ENCODE measurements at places on chromosomes 12 and 14. TPM values are rescaled to one million over a fixed set of nuclear protein-coding genes. Genes with fewer than 3 reads are reported as not detected.

The PAWR gene
- total RNA-seq: 142 TPM

- H3K27me3 ChIP-seq: no peaks in the 10 kb centered on the region
- no peaks in the 10 kb centered on the region for H3K36me3 ChIP-seq
- no peak overlapping the region for H3K27ac ChIP-seq
- no peaks in the 10 kb centered on the region for H3K4me1 ChIP-seq
- no peak for DNase-seq
These were observed 72.0 kb downstream of the C12orf56 start for GRCh38 chr12:64318605-64319004.

DNA sequence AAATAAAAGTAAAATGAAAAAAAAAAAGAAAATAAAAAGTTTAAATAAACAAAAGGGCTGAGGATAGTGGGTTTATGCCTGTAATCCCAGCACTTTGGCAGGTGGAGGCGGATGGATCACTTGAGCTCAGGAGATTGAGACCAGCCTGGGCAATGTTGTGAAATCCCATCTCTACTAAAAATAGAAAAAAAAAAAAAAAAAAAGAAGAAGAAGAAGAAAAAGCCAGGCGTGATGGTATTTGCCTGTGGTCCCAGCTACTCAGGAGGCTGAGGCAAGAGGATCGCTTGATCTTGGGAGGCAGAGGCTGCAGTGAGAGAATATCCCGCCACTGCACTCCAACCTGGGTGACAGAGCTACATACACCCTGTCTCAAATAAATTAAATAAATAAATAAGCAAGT is 3.9 kb downstream of the TAOK3 start:
- peaks cover 12% of the 10 kb centered on the region for H3K4me1 ChIP-seq
- H3K36me3 ChIP-seq: peaks cover 2% of the 10 kb centered on the region
- no peak overlapping the region for H3K27ac ChIP-seq
- H3K27me3 ChIP-seq: no peaks in the 10 kb centered on the region
- DNase-seq: no peak
- no peak overlapping the region for H3K4me3 ChIP-seq

DNA sequence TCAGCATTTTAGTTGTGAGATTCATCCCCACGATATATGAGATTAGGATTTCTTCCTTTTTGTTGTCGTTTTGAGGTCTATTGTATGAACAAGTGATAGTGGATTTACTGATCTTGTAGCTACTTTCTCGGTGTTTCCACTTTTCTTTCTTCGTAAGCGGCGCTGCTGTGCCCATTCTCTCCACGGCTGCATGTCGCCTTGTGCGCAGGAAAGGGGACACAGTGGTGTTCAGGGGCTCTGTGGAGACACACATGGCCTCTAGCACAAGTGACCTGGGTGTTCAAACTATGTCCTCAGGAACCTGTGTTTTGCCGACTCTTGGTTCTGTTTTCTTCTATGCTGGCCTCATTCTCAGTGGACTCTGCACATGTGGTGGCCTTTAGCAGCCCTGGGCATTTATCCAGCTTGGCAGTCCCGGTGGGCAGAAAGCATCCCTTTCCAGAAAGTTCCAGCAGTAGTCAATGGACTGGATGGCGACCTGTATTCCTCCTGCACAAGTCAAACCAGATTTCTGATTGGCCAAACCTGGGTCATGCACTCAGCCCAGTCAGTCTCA is 18.7 kb downstream of the CKAP4 start:
- no peaks in the 10 kb centered on the region for H3K27me3 ChIP-seq
- H3K4me1 ChIP-seq: 0 out of 2 replicates have a peak, but pooled peaks cover 3% of the 10 kb centered on the region
- H3K4me3 ChIP-seq: no peak overlapping the region

The ISM2 gene
- total RNA-seq: 2.6 TPM

The KCNK10 gene
- total RNA-seq: 0.28 TPM

DNA sequence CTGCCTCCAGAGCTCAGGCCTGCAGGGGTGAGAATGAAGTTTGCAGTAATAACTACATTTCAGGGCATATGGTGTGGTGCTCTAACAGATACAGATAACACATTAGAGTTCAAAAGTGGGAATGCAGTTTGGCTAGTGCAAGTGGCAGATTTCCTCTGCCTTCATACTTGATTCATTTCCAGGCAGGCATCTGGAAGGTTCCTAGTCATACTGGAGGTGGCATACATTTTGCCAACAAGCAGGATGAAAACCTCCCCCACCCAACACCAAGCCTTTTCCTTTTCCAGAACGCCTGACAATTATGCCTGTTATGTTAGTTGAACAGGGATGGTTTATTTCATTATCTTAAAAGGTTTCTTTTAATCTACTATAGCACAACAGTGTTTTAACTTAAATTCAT is 24.3 kb downstream of the VTI1B start:
- no peak overlapping the region for H3K4me3 ChIP-seq
- no peaks in the 10 kb centered on the region for H3K4me1 ChIP-seq
- no peak for DNase-seq
- no peak overlapping the region for H3K27ac ChIP-seq
- H3K27me3 ChIP-seq: no peaks in the 10 kb centered on the region

DNA sequence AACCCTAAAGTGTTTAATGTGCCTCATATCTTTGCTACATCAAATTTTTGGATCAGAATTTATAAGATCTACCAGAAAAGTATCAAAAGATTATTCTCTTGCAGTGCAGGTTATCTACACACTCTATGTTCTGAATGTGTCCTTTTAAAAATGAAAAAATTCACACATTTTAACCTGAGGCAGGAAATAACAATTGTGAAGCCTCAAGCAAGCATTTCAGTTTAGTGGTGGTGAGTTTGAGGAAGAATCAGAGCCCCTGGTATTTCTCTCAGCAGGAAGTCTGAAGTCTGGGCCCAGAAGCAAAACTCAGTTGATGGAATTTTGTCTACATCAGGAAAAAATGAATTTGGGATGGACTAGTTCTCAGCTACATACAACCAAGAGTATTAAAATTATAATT is 137.0 kb upstream of the PZP start:
- no peaks in the 10 kb centered on the region for H3K4me1 ChIP-seq
- no peaks in the 10 kb centered on the region for H3K36me3 ChIP-seq
- H3K27ac ChIP-seq: no peak overlapping the region
- H3K4me3 ChIP-seq: no peak overlapping the region
- H3K27me3 ChIP-seq: no peaks in the 10 kb centered on the region

DNA sequence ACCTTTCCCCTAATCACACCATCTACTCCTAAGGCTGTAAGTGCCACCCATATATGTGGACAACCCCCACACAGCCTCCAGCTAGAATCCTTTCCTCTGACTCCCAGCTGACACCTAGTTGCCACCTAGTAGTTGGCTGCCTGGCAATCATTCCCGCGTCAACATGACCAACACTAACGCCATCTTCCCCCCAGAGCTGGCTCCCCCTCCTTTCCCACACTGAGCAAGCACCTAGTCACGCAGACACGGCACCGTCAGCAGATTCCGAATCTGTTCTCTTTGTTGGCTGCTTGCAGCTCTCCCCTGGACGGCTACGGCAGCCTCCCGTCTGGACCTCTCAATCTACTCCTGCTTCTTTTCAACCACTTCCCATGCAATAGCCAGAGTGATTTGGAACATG is 27.7 kb downstream of the UBR7 start:
- H3K4me3 ChIP-seq: no peak overlapping the region
- no peaks in the 10 kb centered on the region for H3K36me3 ChIP-seq
- no peak for DNase-seq
- no peak overlapping the region for H3K27ac ChIP-seq

DNA sequence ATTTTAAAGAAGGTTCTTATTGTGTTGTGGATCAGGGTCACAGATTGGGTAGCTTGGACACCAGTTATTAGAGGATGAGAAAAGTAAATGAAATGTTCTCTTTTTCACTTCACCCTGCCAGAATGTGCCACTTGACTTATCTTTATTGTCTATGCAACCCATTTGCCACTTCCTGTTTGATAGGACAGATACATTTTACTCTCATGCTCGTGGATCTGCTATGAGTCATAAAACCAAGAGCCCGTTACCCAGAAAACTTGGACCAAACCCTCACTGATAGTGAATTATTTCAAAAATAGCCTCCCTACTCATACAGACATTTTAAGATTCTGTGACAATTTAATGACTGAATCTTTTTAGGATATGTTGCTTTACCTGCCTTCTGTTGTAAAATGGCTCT is 1.8 kb downstream of the ISCA2 start:
- H3K27ac ChIP-seq: no peak overlapping the region
- no peak for DNase-seq
- peaks cover under 1% of the 10 kb centered on the region for H3K4me1 ChIP-seq
- no peak overlapping the region for H3K4me3 ChIP-seq

DNA sequence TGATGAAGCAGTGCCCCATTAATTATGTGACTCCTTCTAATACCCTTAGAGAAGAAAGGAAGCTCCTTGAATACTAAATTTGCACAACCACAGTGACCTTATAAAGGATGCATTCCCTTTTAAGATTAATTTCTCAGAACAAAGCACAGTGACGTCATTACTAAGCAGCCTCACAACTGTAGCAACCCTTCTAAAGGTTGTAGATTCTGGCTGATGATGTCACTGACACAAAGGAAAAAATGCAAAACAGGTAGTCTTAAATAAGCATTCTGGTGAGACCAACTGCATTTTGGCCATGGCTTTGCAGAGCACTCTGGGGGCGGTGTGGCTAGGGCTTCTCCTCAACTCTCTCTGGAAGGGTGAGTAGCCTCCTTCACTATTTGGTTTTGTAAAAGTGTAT is 38.4 kb upstream of the OR4E1 start:
- no peak overlapping the region for H3K4me3 ChIP-seq
- DNase-seq: no peak
- no peaks in the 10 kb centered on the region for H3K36me3 ChIP-seq
- H3K27ac ChIP-seq: no peak overlapping the region
- peaks cover 3% of the 10 kb centered on the region for H3K27me3 ChIP-seq

GRCh38 chr12:80829767-80830166 is 108.0 kb downstream of the LIN7A start:
- H3K36me3 ChIP-seq: no peaks in the 10 kb centered on the region
- no peak overlapping the region for H3K27ac ChIP-seq
- no peaks in the 10 kb centered on the region for H3K27me3 ChIP-seq
- DNase-seq: no peak

DNA sequence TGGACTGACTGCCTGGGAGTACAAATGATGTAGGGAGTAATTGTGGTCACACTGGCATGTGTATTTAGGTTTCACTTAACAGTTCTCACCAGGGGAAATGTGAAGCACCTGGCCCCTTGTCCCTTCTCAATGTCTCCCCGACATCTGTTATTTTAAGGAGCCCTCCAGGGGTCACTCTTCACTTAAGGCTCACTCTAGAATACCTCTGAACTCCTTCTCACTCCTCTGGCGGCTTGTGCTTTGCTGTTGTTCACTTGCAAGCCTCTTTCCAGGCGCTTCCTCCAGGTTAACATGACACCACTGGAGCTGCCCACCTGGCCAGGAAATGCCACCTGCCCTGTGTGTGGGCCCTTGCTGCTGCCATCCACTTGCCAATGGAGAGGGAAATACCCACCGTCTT is 56.5 kb upstream of the GZMB start:
- no peak overlapping the region for H3K4me3 ChIP-seq
- H3K27me3 ChIP-seq: no peaks in the 10 kb centered on the region
- no peak overlapping the region for H3K27ac ChIP-seq
- no peaks in the 10 kb centered on the region for H3K36me3 ChIP-seq
- H3K4me1 ChIP-seq: no peaks in the 10 kb centered on the region
- DNase-seq: no peak

GRCh38 chr14:67360470-67361206 is 510 bp downstream of the EIF2S1 start:
- H3K27ac ChIP-seq: peak overlapping the region; percentile 99
- peaks cover 28% of the 10 kb centered on the region for H3K36me3 ChIP-seq
- DNase-seq: no peak
- no peaks in the 10 kb centered on the region for H3K27me3 ChIP-seq

DNA sequence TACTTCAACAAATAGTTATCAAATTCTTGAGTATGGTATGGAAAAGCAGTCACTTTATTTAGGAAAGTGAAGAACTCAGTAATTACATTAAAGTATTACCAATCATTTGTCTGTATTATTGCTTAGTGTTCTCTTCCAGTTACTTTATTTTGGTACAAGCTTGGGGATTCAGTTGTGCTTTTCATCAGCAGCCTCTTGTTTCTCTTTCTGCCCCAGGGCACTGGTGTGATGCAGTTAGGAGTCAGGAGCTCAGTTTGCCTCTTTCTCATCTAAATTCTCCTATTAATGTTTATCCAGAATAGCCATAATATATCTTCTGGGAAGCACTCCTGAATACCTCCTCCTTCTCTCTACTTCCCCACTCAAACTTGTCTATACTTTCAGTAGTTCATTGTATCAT is 25.7 kb downstream of the PMCH start:
- no peak overlapping the region for H3K27ac ChIP-seq
- H3K36me3 ChIP-seq: no peaks in the 10 kb centered on the region
- DNase-seq: no peak
- H3K27me3 ChIP-seq: no peaks in the 10 kb centered on the region
- H3K4me3 ChIP-seq: no peak overlapping the region

The MYO1A gene
- not detected for total RNA-seq

GRCh38 chr12:109822416-109822815 is 10.8 kb downstream of the TRPV4 start:
- no peaks in the 10 kb centered on the region for H3K27me3 ChIP-seq
- H3K27ac ChIP-seq: no peak overlapping the region
- DNase-seq: no peak

DNA sequence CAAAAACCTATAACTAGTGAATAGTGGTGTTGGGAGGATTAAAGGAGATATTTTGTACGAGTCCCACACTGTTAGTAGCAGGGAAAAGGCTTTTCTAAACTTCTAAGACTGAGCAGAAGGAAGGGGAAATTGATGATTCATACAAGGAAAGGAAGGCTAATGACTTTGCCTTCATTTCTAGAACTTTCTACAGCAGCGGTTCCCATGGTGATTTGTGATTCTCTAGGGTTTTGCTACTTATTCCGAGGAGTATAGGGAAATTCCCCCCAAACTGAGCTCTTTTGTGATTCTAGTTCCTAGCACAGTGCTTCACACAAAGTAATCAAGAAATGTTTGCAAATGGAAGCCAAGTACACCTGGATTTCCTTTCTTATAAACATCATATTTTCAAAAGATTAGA is 23.8 kb upstream of the PWP1 start:
- no peak overlapping the region for H3K27ac ChIP-seq
- H3K27me3 ChIP-seq: peaks cover 8% of the 10 kb centered on the region
- no peaks in the 10 kb centered on the region for H3K36me3 ChIP-seq
- no peak for DNase-seq
- H3K4me1 ChIP-seq: no peaks in the 10 kb centered on the region
- no peak overlapping the region for H3K4me3 ChIP-seq

DNA sequence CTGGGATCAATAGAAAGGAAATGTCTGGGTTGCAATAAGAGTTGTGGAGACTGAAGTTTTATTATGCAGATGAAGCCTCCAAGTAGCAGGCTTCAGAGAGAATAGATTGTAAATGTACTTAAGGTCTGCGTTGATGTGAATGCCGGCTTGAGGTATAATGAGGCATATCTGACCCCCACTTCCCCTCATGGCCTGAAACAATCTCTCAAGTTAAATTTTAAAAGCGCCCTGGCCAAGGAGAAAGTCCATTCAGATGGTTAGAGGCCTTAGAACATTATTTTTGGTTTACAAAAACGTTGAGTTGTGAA is 28.3 kb upstream of the HIGD1C start:
- no peak for DNase-seq
- H3K4me1 ChIP-seq: no peaks in the 10 kb centered on the region
- H3K27me3 ChIP-seq: no peaks in the 10 kb centered on the region
- no peak overlapping the region for H3K27ac ChIP-seq

The ASIC1 gene
- total RNA-seq: 13.5 TPM

GRCh38 chr12:123485756-123486155 is 27.8 kb downstream of the SNRNP35 start:
- no peak for DNase-seq
- no peaks in the 10 kb centered on the region for H3K4me1 ChIP-seq
- no peak overlapping the region for H3K27ac ChIP-seq
- no peaks in the 10 kb centered on the region for H3K27me3 ChIP-seq

- H3K36me3 ChIP-seq: no peaks in the 10 kb centered on the region
- no peak for DNase-seq
- H3K4me1 ChIP-seq: no peaks in the 10 kb centered on the region
- H3K27ac ChIP-seq: no peak overlapping the region
These were observed 831.1 kb downstream of the LRFN5 start for GRCh38 chr14:42437809-42438208.

Measured in Panc1 (cell line).